ENCODE measurements at places on chromosomes 11 and 22.

GRCh38 chr11:9758637-9759518 is 95.0 kb downstream of the SWAP70 start:
- peak; percentile 83 for DNase-seq

- DNase-seq = no peak
Observed at GRCh38 chr11:70894566-70895365, 357.6 kb downstream of the SHANK2 start.

DNA sequence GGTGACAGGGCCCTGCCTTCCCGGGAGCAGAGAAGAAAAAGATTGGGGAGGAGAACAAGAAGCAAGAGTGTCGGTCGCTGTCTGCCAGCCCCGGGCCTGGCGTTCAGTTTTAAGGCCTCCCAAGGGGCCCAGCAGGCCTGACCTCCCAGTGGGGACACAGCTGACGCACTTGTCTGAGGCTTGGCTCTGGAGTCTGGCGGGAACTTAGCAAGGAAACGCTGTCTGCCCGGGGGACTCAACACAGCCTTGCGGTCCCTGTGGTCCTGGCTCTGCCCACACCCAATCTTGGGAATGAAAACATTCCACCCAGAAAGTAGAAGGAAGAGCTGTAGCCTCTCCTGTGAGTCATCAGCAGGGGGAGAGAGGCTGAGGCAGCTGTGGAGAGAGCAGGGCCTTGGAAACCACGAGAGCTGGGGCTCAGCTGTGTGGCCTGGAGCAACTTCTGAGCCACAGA is 54.4 kb downstream of the TRAF6 start:
- peak; percentile 20 for DNase-seq

DNA sequence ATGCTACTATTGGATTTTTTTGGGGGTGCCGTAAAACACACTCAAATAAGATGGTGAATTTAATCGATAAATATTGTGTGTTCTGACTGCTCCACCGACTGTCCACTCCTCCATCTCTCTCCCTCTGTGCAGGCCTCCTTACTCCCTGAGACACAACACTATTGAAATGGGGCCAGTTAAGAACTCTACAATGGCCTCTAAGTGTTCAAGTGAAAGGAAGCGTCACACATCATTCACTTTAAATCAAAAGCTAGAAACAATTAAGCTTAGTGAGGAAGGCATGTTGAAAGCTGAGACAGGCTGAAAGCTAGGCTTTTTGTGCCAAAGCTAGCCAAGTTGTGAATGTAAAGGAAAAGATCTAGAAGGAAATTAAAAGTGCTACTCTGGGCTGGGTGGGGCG is 156.7 kb downstream of the CTTN start:
- no peak for DNase-seq

- no peak for DNase-seq
Observed at GRCh38 chr11:102347462-102348370, 702 bp downstream of the BIRC2 start.

- no peak for DNase-seq
Observed at GRCh38 chr11:92675303-92675702, 294.1 kb upstream of the MTNR1B start.

DNA sequence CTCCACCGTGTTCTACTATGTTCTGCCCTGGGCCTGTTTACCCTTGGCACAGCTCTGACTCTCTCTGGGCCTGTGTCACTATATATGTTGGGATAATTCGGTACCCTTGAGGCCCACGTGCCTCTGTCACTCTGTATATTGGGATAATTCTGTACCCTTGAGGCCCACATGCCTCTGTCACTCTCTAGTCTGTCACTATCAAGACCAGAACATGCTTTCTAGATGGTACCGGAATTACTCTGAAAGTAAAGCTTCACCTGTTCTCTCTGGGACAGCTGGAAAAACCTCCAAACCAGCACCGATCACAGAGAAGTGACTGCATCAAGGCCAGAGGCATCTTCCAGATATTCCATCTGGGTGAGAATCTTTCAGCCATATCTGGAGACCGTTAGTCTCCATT is 9.3 kb upstream of the FCHSD2 start:
- no peak for DNase-seq

DNA sequence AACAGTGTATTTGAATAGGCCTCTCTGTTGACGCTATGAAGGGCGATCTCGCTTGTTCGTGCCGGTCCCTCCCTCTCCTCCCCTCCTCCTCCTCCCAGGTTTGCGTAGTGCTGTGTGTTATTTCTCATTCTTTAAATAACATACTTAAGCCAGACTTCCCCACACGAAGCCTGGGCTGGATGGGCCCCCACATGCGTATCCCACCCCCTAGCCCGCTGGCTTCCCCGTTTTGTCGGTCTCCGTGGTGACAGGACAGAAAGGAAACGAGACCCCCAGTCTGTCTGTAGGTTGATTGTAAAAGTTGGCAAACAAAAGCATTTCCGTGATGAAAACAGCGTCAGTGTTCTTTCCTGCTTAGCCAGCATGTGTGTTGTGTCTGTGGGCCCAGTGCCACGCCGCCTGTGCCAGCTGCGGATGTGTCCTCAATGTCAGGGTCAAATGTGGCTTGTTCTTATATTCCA is 27.3 kb downstream of the FAM118A start:
- peak; percentile 33 for DNase-seq

DNA sequence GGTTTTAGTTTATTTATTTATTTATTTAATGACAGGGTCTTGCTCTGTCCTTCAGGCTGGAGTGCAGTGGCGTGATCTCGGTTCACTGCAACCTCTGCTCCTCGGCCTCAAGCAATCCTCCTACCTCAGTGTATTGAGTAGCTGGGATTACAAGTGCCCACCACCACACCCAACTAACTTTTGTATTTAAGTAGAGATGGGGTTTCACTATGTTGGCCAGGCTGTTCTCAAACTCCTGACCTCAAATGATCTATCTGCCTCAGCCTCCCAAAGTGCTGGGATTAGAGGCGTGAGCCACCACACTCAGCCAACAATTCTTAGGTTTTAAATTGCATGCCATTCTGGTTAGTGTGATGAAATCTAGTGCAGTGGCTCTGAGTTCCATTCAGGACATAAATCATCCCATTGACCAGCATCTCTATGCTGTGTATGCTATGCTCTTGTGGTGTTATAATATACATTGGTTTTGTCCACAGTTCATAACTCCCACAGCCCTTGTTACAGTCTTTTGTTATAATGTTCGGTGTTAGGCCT is 28.5 kb downstream of the ZNF280B start:
- no peak for DNase-seq

DNA sequence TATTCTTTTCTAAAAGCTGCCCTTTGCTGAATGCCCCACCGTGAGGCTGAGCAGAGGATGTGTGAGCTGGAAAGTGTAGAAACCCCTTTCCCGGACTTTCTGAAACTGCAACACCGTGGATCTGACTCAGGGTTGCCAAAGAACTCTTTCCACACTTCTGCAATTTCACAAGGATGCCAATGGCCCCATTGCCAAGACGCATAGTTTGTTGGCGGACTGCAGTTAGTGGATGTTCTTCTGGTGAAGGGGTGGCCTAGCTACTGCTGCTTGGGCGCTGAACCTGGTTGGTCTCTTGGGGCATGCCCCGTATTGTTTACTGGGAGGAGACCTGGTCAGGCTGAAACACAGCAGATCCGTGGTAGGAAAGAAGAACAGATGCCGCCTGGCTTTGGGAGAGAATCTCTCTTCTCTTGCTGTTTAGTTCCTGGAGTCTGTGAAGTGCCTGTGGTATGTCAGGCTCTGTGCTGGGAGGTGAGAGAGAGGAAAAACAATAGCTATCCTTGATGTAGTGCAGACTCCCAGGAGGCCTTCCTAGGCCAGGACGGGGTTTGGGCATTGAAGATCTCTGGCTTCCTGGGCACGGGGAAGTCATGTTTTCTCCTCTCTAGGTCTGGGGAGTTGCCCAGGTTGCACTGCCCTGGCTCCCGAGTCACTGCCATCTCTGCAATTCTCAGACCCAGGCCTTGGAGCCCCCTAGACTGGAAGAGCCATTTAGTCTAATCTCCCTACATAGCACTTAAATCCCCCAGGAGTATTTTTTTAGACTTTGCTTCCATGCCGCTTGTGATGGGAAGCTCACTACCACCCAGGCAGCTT is 26.9 kb downstream of the CD82 start:
- no peak for DNase-seq

DNA sequence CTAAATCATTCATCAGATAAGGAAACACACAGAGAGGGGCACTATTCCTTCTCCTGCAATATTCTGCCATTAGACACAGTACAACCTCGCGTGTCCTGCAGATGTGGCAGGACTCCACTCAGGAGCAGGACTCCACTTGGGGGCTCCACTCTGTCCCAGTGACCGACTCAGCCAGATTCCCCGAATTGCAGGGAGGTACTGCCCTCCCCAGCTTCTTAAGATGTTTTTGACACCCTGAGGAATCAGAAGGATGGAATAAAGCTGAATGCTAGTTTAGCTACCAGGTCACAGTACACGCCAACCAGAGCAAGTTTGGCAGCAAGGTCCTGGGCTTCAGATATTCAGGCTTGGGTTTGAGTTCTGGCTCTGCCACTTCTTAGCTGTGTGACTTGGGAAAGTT is 99.3 kb upstream of the USP47 start:
- no peak for DNase-seq

DNA sequence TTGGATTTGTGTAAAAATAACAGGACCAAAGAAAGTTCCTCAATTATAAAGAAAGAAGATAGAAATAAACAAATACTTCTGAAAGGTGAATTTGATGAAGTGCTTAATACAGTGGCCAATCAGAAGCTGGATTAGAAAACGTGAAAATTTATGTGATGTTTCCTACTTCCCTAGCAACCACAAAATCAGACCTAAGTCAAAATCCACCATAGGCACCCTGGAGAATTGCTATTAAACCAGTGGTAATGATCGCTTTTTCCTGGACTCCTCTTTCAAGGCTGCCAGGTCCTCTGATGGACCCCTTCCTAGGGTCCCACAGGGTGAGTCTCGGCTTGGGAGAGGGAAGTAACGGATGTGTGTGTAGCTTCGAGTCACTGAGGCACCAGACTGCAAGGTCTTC is 9.6 kb downstream of the WT1 start:
- no peak for DNase-seq

GRCh38 chr11:101254037-101254436 is 124.4 kb upstream of the PGR start:
- no peak for DNase-seq

GRCh38 chr11:90135016-90135415 is 553 bp downstream of the NAALAD2 start:
- DNase-seq = no peak
